ENCODE measurements at places on chromosomes 13 and 19.

DNA sequence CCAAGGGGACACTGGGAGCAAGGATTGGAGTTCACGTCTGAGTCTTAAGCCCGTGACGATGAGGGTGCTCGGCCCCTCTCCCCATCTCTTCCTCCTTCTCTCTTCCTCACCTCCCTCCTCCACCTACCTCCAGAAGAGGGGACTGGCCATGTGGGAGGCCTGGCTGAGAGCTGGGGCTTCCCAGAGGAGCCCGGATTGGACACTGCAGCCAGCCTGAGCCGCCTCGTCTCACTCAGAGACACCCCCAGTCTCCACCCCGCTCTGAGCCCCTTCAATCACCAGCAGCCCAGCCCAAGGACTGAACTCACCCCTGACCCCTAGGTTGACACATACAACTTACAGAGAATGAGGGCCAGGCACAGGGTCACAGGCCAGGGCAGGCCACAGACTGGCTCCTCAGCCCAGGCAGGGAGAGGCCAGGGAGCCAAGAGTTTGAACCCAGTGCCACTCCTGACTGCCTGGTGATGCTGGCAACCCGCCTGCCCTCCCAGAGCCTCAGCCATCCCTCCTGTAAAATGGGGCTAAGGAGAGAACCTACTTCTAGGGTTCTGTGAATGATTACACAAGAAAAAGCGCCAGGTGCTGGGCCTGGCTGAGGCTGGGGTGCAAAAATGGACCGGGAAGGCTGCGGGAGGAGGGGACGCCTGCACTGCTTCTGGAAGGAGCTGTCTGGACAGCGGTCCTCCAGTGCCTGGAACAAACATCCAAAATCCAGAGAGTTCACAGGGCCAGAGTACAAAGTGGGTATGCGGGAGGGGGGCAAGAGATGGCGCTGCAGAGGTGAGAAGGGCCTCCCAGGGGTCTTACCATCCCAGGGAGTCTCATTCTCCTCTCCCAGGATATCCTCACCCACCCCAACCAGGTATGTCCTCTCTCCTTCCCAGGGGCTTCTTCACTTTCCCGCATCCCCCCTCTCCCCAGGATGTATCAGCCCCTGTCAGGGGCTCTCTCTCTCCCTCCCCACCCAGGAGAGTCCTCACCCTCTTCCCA is 1.1 kb downstream of the CD79A start:
- no peak for DNase-seq

DNA sequence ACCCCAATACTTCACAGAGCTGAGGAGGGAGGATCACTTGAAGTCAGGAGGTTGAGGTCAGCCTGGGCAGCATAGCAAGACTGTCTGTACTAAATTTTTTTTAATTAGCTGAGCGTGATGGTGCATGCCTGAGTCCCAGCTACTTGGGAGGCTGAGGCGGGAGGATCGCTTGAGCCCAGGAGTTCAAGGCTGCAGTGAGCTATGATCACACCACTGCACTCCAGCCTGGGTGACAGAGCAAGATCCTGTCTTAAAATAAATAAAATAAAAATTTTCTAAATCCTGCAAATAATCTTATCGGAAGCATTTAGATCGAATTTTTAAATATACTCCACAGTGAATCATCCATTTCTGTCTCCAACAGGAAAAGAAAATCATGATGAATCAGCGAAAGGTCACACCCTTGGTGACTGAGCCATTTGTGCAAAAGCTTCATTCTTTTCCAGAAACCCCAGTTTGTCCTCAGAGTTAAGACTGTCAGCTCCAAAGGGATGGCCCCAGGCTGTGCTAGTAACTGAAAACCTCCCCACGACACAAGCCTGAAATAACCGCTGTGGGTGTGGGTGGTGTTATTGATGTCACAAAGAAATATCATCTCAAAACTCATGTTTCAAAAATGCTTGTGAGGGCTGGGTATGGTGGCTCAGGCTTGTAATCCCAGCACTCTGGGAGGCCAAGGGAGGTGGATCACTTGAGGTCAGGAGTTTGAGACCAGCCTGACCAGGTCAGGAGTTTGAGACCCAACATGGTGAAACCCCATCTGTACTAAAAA is 167.6 kb downstream of the PTPRS start:
- no peak for DNase-seq

GRCh38 chr13:25686831-25687470 is 315.2 kb downstream of the ATP8A2 start:
- DNase-seq: no peak

- DNase-seq: peak; percentile 68
These were observed 2.9 kb upstream of the C19orf85 start for GRCh38 chr19:55467236-55468053.

DNA sequence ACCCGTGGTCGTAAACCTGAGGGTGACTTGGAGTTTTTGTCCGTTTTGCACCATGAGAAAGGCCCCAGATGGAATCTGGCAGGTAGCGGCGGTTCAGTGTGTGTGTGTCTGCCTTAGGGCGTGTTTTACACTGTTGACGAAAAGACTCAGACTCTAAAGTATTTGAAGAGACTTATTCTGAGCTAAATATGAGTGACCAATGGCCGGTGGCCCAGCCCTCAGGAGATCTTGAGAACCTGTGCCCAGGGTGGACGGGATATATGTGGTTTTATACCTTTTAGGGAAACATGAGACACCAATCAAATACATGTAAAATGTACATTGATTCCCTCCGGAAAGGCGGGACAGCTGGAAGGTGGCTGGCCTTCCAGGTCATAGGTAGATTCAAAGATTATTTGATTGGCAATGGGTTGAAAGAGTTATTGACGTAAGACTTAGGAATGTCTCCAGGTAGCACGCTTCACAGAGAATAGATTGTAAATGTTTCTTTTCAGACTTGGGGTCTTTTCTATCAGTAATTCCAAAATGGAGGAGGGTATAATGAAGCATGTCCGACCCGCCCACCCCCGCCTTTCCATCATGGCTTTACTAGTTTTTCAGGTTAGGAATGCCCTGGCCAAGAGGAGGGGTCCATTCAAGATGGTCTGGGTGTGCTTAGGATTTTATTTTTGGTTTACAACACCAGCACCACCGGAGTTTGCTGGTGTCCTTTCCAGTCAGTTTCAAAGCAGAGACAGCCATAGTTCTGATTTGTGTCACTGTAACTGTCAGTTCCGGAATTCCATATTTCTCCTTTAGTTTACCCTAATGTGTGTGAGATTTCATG is 1.0 kb upstream of the ZNF529 start:
- DNase-seq: no peak

GRCh38 chr13:67133476-67133875 is 96.7 kb downstream of the PCDH9 start:
- no peak for DNase-seq

GRCh38 chr19:37941782-37942515 is 34.9 kb downstream of the SIPA1L3 start:
- DNase-seq: no peak

- peak; percentile 97 for DNase-seq
These were observed 1.2 kb downstream of the LDLR start for GRCh38 chr19:11090264-11090996.

GRCh38 chr19:18322318-18322758 is 538 bp downstream of the LSM4 start:
- peak; percentile 36 for DNase-seq

GRCh38 chr13:46747031-46747820 is 49.7 kb downstream of the ESD start:
- DNase-seq: no peak

GRCh38 chr19:47735131-47735530 is 10.2 kb upstream of the NOP53 start:
- no peak for DNase-seq

DNA sequence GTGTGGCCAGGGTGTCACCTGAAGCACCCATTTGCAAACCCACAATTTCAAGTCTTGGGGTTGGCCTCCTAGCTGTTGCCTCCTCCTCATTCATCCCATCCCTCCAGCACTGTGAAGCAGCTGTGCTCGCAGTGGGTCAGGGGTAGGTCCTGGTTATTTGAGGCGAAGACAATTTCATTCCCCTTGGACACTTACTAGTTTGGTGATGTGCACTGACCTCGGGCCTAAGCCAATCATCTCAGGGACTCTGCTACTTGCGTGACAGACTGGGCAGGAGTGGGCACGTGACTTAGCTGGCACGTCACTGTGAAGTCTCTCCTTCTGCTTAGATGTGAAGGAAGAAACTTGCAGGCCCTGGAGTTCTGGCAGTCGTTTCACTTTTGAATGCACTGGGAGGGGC is 3.5 kb upstream of the ATP11A start:
- DNase-seq: no peak

DNA sequence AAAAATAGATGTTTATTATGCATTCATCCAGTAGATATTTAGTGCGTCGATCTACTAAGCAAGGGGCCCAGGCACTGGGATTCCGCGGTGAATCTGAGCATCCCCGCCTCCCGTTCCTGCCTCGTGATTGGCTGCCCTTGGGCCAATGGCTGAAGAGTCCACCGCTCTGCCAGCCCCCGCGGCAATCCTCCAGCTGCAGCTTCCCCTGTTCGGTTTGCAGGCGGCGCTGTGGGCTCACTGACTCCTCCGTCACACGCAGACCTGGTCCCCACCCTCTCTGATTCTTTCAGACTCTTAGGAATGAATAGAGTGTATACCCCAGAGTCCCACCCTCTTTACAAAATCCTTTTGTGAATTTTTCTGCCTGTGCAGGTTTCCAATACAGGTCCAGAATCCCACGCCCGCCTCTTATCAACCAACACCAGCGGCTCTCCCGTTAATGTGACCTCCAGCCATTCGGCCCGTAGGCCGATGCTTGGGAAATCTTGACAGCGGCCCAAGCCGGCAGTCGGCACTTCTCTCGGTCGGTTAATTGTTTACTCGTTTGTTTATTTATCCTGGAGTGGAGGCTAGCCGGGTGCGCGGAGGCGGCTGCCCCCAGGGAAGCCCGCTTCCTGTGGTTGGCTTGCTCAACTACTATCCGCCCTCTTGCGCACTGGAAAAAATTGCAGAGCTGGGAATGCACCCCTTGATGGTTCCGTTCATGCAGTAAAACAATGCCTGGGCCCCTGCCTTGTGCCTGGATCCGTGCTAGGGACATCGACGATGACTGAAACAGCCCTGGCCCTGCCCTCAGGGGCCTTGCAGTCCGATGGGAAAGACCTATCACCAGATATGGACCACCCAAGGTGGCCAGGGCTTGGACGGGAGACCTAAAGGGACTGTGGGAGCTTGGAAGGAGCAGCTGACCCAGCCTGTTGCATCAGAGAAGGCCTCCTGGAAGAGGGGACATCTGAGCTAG is 4.5 kb upstream of the ARHGAP35 start:
- peak; percentile 88 for DNase-seq

DNA sequence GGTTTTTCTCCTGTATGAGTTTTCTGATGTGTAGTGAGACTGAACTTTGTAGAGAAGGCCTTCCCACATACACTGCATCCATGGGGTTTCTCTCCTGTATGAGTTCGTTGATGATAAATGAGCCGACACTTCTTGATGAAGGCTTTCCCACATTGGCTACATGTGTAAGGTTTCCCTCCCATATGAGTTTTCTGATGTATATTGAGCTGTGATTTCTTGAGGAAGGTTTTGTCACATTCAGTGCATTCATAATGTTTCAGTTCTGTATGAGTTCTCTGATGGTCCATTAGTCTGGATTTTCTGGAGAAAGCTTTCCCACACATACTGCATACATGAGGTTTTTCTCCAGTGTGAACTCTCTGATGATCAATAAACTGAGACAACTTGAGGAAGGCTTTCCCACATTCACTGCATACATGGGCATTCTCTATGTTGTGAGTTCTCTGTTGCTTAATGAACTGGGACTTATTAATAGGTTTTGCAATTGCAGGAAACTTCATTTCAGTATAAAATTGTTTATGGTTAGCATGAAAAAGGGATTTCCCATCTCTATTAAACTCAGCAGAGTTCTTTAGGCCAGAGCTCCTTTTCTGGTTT is 7.5 kb upstream of the ZNF350 start:
- no peak for DNase-seq

DNA sequence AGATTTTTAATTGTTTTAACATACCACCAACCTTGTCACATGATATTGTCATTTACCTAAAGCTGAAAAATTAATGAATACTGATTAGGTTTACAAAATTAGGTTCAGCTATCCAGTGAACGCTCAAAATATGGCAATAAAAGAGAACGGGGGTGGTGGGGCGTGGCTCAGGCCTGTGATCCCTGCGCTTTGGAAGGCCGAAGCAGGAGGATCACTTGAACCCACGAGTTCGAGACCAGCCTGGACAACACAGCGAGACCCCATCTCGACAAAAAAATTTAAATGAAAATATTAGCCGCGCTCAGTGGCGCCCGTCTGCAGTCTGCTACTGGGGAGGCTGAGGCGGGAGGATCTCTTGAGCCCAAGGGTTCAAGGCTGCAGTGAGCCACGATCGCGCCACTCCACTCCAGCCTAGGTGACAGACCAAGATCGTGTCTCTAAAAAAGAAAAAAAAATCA is 516 bp upstream of the FAM32A start:
- DNase-seq: no peak

DNA sequence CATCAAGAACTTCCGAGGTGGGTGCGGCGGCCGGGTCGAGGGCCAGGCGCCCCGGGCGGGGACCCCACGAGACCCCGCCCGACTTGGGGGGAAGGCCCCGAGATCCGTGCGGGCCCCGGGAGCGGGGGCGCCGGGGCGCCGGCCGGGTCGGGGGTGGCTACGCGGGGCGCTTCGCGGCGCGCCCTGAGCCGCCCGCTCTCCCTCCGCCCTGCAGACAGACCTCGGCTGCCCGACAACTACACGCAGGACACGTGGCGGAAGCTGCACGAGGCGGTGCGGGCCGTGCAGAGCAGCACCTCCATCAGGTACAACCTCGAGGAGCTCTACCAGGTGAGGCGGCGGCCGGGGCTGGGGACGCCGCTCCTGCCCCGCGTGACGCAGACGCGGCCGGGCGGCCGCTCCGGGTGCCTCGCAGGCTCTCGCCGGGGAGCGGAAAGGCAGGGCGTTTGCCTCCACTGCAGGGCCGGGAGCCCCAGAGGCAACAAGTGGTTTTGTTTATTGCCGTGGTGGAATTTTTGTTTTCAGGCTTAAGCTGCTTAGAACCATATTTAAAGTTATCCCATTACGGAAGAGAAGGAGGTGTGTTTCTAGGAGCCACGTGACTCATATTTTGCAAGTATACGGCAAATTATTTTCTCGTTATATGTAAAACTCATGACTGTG is 477 bp downstream of the CUL4A start:
- peak; percentile 53 for DNase-seq

DNA sequence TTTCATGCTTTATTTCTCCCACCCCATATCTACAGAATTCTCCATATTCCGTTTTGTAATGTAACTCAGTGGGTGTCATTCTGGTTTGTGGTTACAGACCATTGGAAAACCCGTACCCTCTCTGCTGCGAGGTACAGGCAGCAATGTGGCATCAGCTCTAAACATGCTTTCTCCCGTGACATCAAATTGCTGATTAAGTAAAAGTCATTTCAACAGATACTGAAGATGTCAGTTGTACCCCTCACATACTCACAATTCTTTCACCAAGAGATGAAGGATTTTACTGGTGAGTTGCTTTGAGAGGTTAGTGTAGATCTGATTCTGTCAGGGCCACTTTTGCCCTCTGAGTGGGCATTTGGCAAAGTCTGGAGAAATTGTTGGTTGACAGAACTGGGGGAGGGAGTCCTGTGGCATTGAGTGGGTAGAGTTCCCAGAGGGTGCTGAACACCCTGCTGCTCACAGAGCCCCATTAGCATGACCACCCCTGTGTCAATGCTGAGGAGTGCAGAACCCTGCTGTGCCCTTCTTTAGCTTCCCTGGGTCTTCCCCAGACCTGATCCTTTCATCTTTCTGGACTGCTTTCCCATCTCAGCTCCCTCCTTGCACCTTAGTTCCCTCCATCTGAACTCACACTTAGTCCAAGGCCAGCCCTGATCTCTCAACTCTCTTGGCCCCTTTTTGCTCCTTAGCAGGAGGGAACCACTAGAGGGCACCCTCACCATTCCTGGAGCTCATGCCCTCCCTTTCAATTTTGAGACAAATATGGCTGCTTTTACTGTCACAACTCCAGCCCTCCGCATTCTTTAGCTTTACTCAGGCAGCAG is 39.9 kb upstream of the CEACAM8 start:
- DNase-seq: peak; percentile 16

- no peak for DNase-seq
These were observed 233.4 kb downstream of the KCNRG start for GRCh38 chr13:50248516-50249143.

Data from activated CD4-positive, alpha-beta T cell treated with anti-CD3 and anti-CD28 coated beads for 24 hours (primary cell).